ENCODE measurements at places on chromosomes 13 and 19.

DNA sequence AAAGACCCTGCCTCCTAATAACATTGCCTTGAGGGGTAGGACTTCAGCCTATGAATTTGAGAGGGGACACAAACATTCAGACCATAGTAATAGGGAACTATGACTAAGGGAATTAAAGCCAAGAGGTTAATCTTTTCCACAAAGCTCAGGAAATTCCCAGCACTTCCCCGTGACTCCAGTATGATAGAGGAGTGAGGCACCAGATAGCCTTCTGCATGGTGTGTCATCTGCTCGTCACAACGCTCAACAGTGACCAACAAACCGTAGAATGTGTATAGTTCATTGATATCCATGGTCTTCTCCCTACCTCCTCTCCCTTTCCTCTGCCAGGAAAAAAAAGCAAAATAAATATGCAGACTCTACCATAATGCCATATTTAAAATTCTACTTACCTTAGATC, 64.4 kb downstream of the B3GLCT start:
- no peak for DNase-seq

DNA sequence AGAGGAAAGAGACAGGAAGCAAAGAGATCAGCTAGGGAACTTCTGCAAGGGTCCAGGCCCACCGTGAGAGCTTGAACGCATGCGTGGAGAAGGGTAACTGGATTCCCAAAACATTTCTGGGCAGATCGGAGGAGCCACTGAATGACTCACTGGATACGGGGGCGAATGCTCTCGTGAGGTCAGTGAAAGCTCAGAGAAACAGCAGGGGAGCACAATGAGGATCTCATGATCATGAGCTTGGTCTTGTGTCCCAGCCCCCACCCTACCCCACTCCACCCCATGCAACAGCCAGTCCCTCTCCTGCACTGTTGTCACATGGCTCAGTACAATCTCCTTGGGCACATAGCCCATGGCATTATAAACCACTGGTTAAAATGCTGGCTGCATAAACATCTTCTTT, 40.6 kb downstream of the DCLK1 start:
- no peak for DNase-seq

DNA sequence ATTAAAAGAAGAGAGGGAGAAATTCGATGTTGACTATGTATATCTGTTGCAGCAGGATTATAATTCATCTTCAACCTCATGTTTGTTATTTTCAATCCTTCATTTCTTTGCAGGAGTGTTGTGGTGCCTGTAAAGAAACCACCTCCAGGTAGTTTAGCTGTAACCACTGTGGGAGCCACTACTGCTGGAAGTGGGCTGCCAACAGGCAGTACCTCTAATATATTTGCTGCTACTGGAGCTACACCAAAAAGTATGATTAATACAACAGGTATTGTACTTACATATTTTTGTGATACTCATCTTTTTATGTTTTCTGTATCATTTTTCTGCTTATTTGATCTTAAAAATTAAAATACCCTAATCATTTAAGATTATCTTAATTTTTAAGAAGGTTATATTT, 266.5 kb downstream of the NBEA start:
- no peak for DNase-seq

GRCh38 chr13:48505597-48506091, 27.2 kb downstream of the RCBTB2 start:
- no peak for DNase-seq

DNA sequence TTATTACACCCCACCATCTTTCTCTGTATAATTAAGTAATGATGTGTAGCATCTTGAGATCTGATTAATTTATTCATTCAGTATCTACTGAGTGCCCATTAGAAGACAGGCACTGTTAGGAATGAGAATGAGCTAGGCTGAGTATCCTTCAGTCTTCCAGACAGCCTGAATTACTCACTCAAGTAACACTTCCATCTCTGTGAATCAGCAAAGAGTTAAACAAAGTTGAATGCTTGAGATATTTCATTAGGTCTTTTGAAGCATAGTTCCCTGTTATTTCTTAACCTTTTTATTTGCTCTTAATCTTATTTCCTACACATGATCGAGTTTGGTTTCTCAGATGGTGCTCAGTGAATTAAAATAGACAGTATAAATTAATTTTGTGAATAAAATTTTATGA, 413.7 kb downstream of the DCT start:
- DNase-seq = no peak
